ENCODE measurements at places on chromosomes 11 and 22.

- DNase-seq: no peak
These were observed 31.2 kb upstream of the SMIM35 start for GRCh38 chr11:118117790-118118601.

DNA sequence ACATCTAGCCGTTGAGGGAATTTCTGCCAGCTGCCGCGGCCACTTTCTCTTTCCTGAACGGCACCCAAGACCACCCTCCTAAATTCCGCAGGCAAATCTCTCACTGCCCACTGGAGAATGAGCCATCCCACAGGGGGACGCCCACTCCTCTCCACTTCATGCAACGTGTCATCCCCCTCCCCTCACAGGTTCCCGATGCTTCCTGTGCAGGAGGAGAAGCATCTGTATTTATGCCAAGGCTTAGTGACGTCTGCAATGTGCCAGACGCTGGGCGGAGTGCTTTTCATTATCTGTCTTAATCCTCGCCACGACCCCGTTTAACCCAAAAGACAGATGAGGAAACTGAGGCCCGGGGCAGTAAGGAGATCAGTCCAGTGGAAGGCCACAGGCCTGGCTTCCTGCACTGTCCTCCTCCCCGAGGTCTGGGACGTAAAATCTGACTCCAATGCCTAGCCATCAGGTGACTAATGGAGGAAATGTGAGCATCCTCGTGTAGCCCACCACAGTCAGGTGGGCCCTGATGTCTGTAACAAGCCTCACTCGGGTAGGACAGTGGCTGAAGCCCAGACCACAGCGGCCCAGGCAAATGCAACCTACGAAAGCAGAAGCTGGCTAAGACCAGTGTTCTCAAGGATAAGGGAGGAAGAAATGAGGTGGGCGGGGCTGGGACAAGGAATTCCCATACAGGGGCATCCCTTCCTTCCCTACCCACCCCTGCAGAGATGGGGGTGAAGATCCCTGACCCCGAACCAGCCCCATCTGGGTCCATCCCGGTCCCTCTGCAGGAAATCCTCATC, 23.1 kb downstream of the MN1 start:
- no peak for DNase-seq

DNA sequence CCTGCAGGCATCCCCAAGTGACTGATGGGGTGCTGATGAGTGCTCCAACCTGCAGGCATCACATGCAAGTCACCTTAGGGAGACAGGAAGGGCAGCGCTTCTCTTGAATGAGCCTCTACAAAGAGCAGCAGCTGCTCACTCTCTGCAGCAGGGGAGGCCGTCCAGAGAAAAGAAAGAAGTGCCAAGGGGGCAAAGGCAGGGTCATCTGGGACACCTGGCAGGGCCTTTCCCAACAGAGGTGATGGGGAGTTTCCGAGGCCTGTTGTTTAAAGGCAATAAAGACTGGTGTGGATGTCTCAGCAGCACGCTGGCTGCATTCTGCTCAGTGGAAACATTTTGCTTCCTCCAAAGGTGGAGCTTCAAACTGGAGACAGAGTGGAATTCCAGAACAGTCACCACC, 113.7 kb downstream of the ETS1 start:
- no peak for DNase-seq

- no peak for DNase-seq
These were observed at the start of gene OR52H1 for GRCh38 chr11:5548440-5548839. OR52H1 (minus strand) TSS chr11:5548540; CDS start chr11:5545505, 3,035 bp downstream.

All from NCI-H2107 (cell line).